ENCODE measurements at places on chromosomes 5 and 9.

DNA sequence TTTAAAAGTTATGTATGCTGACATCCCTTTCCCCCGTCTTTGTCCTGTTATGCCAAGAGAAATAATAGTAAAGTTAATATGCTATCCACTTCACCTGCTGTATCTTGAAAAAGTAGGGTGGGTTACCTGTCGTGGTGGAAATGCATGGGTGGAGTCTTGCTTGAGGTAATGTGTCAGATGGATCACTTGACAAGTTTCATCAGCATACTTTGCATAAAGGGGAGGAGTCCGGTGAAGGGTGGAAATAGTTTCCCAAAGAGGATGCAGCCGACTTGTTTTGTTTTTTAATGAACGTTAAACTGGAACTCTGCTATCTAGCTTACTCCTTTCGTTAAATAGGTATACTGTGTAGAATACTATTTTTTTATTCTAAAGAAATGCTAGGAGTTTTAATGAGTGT is 9.0 kb upstream of the DMRT3 start:
- no peak for DNase-seq

DNA sequence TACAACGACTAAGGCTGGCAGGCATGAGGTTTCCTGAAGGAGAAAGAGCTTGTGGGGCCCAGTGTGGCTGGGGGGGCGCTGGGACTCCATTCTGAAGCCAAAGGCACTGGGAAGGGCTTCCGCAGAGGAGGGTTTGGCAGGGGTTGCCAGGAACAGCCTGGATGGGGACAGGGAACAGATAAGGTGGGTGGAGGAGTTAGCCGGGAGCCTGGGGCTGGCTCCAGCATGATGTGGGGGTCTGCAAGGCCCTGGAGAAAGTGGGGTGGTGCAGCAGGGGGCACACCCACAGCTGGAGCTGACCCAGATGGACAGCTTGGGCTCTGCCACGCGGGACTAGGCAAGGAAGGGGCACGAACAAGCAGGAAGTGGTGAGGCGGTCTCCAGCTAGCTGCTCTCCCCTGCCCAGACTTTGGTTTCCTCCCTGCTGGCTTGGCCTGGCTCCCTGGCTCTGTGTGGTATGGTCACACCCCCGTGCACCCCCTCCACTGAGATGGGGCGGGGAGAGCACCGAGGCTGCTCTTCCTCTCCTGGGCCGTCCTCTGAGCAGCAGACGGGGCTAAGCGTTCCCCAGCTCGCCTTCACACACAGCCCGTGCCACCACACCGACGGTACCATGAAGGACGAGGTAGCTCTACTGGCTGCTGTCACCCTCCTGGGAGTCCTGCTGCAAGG is at the start of gene LTC4S:
LTC4S (plus strand) TSS at position 519 of the 672 bp plus-strand sequence; CDS start at position 614, 95 bp downstream.
- no peak for DNase-seq

DNA sequence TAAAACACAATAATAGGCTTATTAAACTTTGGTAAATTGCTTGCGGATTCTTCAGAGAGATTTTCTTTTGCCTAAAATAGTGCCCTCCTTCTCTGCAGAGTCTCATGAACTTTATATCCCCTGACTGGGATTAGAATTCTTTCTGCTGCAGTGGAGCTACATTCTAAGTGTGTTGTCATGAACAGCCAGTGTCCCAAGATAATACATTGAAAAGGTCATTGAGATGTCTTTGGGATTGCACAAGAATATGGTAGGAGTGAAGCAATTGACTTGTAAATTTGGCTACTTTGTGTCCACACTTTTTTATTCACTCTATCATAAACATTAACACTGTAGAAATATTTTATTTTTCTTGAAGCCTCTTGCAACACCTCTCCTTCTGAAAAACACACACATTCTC is 604.5 kb downstream of the GABRG2 start:
- no peak for DNase-seq

- DNase-seq = no peak
These were observed 94.2 kb downstream of the PAX5 start for GRCh38 chr9:36939655-36940499.

DNA sequence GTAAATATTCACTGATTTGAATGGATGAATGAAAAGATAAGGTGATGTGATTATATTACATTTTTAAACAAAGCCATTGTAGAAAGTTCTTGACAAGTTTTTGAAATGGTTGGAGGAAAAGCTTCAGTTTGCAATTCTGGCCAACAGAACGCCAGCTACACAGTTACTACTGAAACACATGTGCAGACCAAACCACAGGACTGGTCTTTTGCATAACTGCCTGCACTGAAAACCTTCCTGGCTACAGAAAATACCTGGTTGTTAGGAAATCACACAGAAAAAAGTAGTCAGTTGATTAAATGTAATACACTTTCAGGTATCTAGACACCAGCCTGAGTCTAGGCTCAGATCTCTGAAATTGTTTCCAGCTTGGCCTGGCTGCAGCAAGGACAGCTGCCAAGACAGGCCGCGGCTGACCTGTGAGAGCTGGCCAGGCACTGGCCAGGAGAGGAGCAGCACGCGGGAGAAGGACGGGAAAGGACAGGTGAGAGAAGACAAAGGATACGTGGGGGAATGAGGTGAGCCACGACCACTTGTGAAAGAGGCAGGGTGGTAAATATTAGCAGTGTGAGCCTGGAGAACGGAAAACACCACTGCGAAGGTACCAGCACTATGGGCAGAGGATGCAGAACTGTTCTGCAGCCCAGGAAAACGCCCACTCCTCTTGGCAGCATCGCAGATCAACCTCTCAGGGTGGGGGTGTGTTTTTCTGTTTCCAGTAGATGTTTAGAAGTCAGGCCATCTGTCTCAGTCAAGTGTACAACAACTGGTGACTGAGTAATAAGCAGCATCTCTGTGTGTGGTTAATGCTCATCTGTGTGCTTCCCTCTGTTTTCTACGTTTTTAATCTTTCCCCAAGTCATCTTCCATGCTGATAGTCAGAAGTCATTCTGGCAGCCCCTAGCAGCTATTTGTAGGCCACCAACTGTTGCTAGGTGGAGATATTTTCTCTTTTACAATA is 137.4 kb downstream of the SCAMP1 start:
- DNase-seq = no peak

- DNase-seq = no peak
These were observed 14.5 kb downstream of the CDO1 start for GRCh38 chr5:115801984-115802383.

DNA sequence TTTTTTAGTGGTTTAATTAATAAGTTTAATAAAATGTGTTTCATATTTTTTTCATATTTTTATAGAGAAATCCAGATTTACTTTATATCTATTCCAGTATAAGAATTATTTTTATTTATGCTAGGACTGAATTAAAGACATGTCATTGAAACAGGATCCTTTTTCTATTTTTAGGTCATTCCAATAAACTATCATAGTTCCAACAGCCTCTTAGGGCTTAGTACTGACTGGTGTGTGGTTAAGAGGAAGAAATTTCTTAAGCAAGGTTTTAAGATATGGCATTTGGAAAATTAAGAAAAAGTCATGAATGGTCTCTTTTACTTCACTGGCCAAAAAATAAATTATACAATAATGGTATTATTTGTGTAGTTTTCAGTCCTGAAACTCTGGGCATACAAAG is 31.2 kb upstream of the PRR16 start:
- no peak for DNase-seq

Data from non-pigmented ciliary epithelial cell (primary cell).